ENCODE measurements at places on chromosomes 7 and 10.

DNA sequence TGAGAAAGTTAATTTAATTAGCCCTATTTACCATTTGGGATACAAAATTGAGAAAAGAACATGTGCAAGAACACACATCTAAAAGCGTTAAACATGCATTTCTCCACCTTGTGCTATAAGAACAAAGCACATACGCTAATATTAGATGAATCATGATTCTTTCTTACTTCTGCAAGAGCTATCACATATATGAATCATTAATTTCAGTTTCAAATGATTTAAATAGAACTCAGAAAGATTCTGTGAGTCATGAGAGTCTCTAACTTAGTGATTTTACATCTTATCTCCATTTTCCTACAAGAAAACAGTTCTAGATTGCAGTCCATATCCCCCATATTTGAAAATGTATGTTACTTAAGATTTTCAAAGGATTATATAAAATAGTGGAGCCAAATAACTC, 173.9 kb downstream of the RNLS start:
- no peak for DNase-seq

- DNase-seq: no peak
These were observed 126.1 kb downstream of the PFKFB3 start for GRCh38 chr10:6328699-6329423.

DNA sequence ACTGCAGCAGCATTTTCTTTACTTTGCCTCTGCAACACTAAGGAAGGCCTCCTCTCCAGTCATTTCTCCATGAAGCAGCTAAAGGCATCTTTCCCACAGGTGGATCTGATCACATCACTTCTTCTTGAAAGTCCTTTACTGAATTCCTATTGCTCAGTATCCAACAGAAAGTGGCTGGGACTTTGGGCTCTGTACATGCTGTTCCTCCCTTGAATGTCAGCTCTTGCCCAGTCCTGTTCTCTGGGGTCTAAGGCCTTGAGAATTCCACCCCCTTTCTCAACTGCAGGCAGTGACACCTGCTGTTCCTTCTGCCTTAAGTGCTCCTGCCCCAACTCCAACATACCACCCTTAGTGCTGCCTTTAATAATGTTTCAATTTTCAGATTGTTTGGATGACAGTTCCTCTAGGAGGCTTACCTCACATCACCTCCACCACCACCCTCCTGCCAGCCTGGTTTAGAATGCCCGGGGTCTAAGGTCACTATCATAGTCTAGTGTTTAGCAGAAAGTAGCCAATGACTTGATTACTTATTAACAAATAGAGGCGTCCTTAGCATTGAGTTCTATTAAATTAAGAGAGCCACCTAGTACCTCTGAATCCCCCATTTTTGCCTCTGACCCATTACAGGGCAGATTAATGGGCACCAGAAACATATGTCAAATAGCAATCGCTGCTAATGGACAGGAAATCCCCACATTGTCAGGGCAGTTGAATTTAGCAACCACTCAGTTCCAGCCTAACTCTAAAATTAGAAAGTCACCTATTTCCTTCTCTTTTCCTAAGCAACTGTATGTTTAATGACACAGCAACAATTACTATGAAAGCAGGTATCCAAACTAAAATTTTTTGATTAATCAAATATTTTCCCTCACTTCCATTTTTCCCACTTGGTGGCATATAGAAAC, 11.4 kb downstream of the INHBA start:
- DNase-seq: no peak

DNA sequence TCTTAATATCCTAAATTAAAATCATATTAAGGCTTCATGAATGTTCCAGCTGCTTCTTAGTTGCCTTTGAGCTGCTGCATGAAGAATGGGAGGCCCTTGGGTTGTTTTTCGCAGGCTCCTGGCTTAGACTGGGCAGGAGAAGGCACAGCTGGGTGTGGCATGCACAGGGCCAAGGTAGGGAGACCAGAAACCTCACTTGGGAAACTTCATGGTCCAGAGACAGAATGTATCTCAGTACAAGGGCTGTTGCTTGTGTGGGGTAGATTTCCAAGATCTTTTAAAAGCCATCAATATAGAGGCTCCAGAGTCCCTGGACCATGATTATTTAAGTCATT, 49.9 kb downstream of the BUB3 start:
- DNase-seq: no peak

- peak; percentile 2 for DNase-seq
These were observed 67.3 kb downstream of the GLCCI1 start for GRCh38 chr7:8035647-8036518.

GRCh38 chr10:76257816-76258215, 826.4 kb downstream of the LRMDA start:
- DNase-seq: no peak

DNA sequence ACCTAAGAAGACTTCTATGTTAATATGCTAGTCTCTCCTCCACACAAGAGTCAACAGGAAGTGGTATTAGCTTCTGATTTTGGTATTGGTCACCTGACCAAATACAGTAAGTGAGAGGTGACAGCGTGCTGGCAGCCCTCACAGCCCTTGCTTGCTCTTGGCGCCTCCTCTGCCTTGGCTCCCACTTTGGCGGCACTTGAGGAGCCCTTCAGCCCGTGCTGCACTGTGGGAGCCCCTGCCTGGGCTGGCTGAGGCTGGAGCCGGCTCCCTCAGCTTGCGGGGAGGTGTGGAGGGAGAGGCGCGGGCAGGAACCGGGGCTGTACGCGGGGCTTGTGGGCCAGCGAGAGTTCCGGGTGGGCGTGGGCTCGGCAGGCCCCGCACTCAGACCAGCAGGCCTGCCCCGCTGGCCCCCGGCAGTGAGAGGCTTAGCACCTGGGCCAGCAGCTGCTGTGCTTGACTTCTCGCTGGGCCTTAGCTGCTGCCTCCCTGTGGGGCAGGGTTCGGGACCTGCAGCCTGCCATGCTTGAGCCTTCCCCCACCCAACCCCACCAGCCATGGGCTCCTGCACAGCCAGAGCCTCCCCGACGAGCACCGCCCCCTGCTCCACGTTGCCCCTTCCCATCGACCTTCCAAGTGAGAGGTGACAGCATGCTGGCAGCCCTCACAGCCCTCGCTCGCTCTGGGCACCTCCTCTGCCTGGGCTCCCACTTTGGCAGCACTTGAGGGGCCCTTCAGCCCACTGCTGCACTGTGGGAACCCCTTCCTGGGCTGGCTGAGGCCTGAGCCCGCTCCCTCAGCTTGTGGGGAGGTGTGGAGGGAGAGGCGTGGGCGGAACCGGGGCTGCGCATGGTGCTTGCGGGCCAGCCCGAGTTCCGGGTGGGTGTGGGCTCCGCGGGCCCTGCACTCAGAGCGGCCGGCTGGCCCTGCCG, 4.2 kb upstream of the ACSL5 start:
- no peak for DNase-seq

DNA sequence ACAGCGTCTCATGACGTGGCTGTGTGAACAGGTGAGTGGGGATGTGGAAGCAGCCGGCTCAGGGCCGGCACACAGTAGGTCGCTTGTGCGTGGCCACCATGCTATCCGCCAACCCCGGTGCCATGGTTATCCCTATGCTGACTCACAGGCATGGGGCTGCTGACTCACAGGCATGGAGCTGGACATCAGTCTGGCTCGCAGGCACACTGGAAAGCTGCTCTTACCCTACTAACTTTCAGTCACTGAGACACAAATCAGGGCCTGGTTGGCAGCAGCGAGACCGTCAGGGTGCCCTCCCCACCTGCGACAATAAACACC, 341.9 kb downstream of the PTPRN2 start:
- DNase-seq: no peak

DNA sequence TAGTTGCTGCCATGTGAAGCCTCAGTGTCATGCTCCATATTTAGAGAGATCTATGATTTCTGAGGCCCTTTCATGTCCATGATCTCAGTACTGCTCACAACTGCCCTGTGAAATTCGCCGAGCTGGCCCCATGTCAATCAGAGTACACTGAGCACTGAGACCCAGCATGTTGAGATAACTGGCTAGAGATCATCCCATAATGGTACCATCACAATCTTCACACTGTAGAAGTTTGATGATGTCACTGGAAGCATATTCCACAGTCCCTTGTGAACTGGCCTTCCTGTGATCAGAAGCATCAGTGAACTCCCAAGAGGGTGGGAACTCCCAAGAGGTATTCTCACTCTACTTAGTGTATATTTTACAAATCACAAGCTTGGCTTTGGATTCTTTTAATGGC, 116.0 kb downstream of the EGFR start:
- DNase-seq: no peak

DNA sequence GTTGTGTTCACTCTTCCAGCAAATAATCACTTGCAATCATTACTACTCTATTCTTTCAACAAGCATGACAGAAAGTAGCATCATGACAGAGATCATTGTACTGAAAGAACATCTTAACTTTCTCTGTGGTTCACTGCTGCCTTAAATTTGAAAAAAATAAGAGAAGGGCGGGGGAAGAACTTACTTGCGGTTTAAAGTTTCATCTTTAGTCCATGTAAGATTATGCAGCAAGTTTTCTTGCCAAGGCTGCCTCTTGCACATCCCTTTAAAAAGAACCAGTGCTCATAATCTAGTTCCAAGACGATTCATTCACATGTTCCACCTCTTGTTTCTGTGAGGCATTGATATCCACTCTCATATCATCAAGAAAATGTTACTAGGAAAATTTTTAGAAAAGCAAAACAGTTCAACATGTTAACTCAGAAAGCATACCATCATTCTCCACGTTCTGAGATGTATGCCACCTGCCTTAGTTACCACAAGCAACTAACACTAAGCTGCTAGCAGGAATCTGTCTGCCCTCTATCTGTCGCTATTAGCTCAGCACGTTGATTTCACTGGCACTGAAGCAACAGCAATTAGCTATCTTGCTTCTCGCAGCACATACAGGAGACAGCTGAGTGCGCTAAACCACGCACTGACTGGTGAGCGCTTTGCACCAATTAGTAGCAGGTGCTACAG, at the start of gene PCDH15:
Gene PCDH15 (minus strand): TSS at position 491 of the 681 bp plus-strand sequence. CDS start 136,969 bp downstream, outside the sequence.
- DNase-seq: no peak

DNA sequence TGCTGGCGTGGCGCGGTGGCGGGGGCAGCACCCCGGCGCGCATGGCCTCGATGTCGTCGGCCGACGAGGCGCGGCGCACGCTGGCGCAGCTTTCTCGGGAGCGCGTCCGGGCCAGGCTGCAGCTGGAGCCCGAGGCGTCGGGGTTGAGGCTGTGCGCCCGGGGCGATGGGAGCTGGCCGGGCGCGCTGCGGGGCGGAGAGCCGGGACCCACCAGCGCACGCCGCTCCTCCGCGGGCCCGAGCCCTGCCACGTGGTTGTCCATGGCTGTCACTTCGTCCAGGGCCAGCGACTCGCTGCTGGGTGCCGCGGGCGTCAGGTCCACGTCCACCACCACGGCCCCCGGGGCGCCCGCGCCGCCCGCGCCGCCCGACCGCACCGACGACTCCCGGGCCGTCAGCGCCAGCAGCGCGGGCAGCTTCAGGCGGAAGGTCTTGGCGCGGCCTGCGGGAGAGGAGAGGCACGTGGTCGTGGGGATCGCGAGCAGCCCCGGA, 20.0 kb downstream of the KCNH2 start:
- no peak for DNase-seq

DNA sequence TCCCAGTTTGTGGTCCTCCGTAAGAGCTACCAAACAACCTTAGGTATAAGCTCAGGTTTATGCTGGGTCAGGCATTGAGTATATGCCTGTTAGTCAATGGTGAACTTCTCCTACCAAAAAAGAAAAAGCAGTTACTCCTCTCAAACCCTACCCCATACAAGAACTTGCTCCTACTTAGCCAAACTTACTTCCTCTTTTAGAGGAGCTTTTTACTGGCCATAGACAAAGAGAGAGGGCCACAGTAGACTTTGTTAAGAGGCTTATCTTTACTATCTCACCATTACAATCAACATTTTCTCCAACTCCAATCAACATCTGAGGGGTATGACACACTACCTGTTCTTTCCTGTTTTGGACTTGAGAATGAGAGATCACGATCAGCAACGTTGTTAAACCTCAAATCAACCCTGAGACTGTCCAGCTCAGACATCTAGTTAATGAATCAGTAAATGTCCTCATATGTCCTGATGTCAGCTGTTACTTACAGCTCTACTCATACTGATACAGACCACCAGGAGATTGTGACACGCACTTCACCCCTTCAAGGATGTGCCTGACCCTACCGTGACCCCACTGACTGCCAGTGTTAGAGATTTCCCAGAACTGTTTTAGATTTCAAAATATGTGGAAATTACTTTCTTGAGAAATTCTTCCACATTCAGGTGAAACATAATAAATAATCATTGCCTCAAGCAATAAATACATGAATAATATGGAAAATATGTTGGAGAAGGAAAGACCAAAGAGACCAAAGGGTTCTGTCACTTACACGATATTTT, 18.4 kb upstream of the CCDC71L start:
- peak; percentile 22 for DNase-seq

DNA sequence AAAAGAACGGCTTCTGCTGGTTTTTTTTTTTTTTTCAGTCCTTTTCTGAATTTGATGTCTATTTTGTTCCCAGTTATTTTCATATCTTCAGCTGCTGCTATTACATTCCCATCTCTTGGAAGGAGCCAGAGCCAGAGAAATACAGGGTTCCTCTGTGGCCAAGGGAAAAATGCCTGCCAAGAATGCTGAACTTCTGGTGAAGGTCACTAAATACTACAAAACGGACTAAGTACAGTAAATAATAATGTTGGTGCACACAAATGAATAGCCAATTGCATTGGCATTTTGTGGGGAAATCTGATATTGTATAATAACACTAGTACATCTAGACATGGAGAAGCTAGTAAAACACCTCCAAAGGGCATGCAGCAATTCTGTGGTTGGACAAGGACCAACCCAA, 56.3 kb upstream of the ZEB1 start:
- peak; percentile 21 for DNase-seq

- DNase-seq: peak; percentile 47
These were observed at the start of gene PARD3 for GRCh38 chr10:34815185-34816084. Gene PARD3 (minus strand): TSS chr10:34815296. CDS start chr10:34814995, 301 bp downstream.

GRCh38 chr10:93178226-93178625, 104.5 kb downstream of the CYP26A1 start:
- no peak for DNase-seq

DNA sequence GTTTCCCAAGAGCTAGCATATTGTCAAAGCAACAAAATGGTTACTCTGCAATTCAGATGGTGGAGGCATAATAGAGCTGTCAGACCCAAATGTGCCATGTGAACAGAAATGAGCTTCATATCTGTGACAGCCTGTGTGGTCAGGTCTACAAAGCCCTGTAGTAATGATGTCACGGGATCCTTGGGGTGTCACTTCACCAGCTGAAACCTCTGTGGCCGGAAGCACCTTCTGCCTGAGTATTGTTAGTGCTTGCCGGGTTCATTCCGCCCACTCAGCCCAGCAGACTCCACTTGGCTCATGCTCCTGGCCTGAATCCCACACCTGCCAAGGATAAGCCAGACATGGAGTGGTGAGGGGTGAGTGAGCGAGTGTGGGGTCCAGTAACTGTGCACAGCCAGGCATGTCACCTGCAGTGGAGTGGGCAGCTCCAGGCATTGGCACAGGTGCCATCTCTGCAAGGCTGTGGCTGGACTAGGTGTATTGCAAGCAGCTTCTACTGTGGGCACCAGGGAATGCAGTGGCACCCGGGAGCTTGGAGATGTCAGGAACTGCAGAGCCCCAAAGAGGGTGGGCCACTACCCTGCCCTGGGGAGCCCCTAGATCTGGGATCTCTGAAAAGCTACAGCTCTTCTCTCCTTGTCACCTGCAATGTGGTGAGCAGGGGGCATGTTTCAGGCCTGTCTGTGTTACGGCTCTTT, 341.9 kb upstream of the CHRM2 start:
- no peak for DNase-seq

GRCh38 chr7:17405786-17406185, 107.3 kb downstream of the AHR start:
- DNase-seq: peak; percentile 21

Measured in hepatic stellate cell (primary cell).